ENCODE measurements at places on chromosomes 4 and X.

- no peak for DNase-seq
Measured at GRCh38 chr4:183798301-183799253, 106.5 kb upstream of the STOX2 start.

GRCh38 chrX:125153621-125154020, 166.1 kb upstream of the TEX13C start:
- DNase-seq = no peak

DNA sequence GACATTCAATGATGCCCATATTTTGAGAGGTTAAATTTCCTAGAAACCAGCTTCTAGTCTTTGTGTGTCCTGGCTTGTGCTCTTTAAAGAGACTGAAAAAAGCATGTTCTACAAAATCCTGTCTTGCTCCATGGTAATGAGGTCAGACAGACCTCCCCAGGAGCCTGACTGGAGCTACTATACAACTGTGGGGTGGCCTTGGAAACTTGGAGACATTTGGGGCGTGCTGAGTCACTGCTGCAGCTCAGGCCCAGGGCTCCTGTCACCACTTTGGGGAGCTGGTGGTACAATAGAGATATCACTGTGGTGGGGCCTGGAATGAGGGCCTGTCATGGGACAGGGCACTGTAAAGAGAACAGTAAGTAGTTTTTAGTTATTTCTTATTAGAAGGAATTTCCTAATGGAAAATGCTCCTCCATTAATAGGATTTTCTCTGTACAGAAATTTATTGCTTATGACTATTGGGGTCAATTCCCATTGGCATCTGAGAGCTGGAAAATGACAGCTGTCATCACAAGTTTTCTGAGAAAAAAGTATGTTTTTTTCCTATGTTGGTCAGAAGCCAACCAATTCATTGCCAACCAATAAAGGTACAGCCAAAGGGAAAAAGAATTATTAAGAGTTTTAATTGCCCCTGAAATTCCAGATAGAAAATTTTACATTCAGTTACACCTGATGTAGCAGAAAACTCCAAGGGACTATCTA, 207.4 kb upstream of the JADE1 start:
- no peak for DNase-seq

DNA sequence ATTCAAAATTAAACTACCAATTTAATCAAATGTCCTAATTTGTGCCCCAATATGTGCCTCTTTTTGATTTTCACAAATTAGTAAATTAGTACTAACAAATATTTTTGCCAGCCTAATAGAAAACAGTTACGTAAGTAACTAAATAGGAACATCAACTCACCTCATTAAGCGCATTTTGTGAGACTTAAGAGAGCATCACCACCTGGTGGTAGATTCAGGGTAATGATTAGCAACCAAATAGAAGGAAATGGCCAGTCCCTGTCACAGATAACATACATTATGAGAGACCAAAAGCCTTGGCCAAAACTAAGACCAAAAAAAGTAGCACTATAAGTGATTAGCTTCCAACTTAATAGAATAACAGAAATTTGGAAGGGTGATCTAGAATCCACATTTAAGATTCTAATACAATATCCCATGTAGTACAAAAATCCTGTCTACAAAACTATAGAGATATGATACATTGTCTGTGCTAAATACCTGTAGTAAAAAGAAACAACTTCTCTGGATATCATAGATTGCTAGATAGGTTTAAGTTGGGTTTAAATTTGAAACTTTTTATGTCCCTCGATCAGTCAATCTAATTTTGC, 46.7 kb downstream of the C4orf46 start:
- DNase-seq = no peak

GRCh38 chr4:55554453-55555030, 7.8 kb upstream of the CLOCK start:
- no peak for DNase-seq

- DNase-seq = no peak
Measured at GRCh38 chrX:10085223-10085622, 71.6 kb upstream of the CLCN4 start.

GRCh38 chr4:152321398-152321797, 214.5 kb downstream of the FBXW7 start:
- DNase-seq = no peak

GRCh38 chr4:23083391-23083790, 390.7 kb downstream of the GBA3 start:
- DNase-seq = no peak

- peak; percentile 23 for DNase-seq
Measured at GRCh38 chrX:43949669-43950068, 23.5 kb downstream of the NDP start.

DNA sequence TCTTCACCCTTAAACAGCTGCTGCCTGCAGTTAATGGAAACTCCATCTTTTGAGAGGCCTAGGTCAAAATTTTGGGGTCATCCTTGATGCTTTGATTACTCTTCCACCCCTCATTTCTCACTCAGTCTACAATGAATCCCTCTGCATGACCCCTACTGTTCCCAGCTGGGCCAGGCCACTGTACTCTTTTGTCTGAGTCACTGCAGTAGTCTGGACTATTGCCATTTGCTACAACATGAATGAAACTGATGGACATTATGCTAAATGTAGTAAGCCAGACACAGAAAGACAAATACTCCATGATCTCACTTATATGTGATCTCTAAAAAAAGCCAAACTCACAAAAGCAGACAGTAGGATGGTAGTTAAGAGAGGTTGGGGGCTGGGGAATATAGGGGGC, 28.3 kb downstream of the STK32B start:
- no peak for DNase-seq

DNA sequence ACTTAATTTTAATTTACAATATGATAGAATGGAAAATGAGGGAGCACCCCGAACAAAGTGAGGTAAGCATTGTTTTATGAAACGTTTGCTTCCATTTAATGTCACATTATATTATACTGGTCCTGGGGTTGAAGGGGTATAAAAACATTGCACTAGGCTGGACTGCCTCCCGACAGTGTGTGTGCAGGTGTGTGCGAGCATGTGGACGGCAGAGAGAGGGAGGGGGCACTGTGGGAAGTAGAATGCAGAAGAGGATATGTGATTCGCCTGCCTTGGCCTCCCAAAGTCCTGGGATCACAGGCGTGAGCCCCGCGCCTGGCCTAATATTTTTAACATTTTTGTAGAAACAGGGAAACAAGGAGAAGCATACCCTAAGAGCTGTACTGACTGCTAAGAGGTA, 36.0 kb downstream of the IRF2 start:
- DNase-seq = no peak

DNA sequence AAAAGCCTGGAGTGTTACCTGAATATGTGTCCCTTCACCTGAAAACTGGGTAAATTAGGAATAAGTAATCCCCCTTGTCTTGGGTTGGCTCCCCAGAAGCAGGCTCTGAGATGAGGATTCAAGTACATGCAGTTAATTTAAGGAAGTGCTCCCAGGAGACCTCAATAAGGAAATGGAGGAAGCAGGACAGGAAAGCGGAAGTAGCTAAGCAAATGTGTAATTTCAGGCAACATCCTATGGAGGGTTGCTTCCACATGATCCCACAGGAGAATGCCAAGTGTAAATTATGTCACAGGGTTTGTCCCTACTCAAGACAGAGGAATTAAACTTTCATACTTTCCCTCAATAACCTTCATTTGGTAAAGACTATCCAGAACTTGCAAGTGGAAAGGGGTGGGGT, 48.1 kb upstream of the ARHGEF6 start:
- DNase-seq = no peak

DNA sequence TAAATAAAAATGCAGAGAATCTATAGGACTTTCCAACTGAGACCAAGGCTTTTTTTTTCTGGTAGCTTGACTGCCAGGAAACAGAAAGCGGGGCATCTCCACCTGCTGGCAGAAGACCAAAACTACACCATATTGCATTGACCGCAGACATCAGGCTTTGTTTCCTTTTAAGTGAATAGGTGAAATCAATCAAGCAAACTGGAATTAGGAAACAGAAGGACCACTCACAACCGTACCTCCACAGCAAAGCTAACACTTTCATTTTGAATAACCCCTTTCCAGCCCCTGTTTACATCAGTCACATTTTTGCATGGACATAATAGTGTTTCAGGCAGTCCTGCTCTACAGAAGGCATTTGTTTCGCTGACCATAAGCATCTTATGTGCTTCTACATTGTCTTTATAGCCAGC, 218.2 kb downstream of the IDS start:
- DNase-seq = peak; percentile 23

DNA sequence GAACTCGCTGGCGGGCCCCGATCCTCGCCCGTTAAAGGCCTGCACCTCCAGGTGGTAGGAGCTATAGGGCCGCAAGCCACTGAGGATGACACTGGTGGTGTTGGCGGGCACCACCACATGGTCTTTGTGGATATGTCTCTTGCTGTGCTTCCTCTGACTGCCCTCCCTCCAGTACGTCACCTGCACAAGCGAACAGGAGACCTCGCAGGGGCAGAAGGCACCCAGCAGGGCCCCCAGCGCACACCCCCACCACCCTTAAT, 20.7 kb downstream of the L1CAM start:
- no peak for DNase-seq

- DNase-seq = no peak
Measured at GRCh38 chr4:17166954-17167353, 268.5 kb upstream of the LDB2 start.

DNA sequence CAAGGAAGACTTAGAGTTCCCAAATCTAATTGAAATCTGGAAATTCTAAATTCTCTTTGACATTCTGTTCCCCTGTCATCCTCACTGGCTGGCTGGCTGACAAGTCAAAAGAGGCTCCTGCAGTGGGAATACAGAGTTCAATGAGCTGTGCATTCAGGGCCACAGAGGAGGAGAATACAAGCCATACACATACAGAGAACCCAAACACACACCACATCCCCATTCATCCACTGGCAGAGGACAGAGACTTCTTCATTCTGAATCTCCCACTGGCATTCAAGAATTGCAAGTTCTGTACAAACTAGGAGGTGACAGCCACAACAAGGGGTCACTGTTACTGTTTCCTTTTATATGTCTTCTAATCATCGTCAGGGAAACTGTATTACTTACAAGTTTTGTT, 49.7 kb downstream of the SAT1 start:
- no peak for DNase-seq

GRCh38 chrX:1536712-1537030, 314 bp downstream of the P2RY8 start:
- DNase-seq = no peak

- no peak for DNase-seq
Measured at GRCh38 chr4:120895554-120895953, 27.0 kb downstream of the PRDM5 start.
